Stimulated activated CD4-positive, alpha-beta T cell treated with anti-CD3 and anti-CD28 coated beads, TNF-alpha, amount 100 ng/mL, for 4 hours (primary cell): ENCODE measurements at places on chromosomes 1 and 21.
A peak's percentile ranks its signal among the peaks of the same experiment; 100 is the strongest.

DNA sequence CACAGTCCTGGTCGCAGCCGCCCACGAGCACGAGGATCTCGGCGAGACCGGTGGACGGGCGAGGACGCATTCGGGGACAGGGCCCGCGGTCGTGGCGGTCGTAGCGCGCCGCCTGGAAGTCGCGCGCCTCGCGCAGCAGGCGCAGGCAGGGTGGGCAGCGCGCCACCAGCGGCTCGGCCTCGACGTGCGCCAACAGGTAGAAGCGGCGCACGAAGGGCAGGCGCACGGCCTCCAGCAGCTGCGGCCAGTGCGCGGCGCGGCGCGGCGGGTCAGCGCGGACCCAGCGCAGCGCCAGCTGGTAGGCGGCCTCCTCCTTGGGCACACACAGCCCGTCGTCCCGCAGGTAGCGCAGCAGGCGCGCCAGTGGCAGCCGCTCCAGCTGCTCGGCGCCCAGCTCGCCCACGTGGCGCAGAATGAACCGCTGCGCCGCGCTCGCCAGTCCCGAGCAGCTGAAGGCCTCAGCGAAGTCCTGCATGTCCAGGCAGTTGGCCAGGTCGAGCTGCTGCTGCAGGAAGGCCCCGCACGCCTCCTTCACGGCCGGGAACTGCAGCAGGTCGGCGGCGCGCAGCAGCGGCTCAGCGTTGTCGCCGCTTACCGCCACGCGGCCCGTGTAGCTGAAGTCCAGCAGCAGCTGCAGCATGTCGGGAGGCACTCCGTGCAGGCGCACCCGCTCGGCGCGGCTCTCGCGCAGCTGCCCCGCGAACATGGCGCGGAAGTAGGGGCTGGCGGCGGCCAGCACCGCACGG, 573 bp downstream of the KLHL21 start:
- peak; percentile 21 for DNase-seq

DNA sequence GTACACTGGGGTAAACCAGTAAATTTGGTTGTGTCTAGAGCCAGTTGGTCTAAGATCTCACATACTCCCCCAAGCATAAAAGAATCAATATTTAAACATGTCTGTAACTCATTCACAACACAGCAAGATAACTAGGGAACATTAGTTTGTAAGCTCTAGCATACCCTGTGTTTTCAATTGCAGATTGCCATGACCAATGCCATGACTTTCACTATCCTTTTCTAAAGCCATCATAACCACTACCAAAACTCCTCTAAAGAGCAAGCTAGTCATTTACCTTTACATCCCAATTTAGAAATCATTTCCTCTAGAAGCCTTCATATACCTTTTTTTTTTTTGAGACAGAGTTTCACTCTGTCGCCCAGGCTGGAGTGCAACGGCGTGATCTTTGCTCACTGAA, 56.5 kb upstream of the PLA2G4A start:
- DNase-seq, result no peak

- DNase-seq, result no peak
Observed at GRCh38 chr1:47298025-47298699, 15.8 kb downstream of the STIL start.

GRCh38 chr1:226632169-226632879, 83.8 kb downstream of the STUM start:
- no peak for DNase-seq

DNA sequence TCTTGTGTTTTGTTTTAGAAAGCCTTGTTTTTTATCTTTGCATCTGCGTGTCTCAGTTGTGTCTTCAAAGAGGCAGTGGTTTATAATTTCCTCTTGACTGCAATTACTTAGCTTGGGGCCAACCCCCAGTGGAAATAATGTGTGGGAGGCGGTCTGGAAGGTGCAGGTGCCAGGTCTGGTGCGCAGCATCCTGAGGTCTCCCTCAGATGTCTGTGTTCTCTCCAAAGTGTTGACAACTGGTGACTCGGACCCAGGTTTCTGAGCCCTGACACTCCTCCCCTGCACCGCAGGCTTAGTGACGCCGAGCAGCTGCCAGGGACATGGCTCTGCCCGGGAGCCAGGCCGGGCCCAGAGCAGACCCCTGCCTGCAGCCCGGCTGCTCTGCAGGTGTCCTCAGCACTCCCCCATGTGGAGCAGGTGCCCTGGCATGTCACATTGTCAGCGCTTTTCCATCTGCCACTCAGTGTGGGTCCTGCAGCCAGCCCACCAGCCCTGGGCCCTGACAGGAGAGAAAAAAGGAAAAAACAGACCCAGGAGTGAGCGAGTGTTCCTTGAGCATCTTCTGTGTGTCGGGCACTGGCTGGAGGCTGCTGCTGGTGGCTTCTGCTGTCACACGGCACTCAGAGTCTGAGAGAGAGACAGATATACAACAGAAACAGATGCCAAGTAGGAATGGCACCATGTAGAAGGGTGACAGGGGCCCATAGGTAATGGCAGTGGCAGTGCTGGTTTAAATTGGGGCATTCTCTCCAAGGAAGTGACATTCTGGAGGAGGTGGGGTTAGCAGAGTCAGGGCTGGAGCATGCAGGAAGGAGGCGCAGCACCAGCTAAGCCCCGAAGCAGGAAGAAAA, 24.8 kb upstream of the SELENON start:
- DNase-seq, result peak; percentile 75

GRCh38 chr21:42437786-42438185, 34.1 kb downstream of the UBASH3A start:
- no peak for DNase-seq

GRCh38 chr1:41218152-41218551, 24.0 kb downstream of the SCMH1 start:
- DNase-seq, result no peak

GRCh38 chr1:214389734-214390133, 108.8 kb downstream of the SMYD2 start:
- no peak for DNase-seq

GRCh38 chr1:3811595-3811911, 15.3 kb upstream of the LRRC47 start:
- no peak for DNase-seq

DNA sequence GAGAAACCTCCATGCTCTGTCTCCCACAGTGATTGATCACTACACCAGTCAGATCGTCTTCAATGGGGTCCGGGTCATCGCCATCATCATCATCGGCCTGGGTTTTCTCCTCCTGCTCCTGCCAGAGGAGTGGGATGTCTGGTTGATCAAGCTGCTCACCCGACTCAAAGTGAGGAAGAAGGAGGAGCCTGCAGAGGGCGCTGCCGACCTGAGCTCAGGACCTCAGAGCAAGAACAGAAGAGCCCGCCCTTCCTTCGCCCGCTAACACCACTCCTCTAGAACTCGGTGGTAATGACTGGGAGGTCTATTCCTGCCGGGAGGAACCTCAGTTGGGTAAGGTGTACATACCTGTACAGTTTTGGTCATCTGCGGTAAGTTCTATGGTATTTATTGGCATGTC, 50.3 kb upstream of the COA6 start:
- no peak for DNase-seq

- DNase-seq, result no peak
Observed at GRCh38 chr1:238789916-238790667, 596.3 kb upstream of the CHRM3 start.

DNA sequence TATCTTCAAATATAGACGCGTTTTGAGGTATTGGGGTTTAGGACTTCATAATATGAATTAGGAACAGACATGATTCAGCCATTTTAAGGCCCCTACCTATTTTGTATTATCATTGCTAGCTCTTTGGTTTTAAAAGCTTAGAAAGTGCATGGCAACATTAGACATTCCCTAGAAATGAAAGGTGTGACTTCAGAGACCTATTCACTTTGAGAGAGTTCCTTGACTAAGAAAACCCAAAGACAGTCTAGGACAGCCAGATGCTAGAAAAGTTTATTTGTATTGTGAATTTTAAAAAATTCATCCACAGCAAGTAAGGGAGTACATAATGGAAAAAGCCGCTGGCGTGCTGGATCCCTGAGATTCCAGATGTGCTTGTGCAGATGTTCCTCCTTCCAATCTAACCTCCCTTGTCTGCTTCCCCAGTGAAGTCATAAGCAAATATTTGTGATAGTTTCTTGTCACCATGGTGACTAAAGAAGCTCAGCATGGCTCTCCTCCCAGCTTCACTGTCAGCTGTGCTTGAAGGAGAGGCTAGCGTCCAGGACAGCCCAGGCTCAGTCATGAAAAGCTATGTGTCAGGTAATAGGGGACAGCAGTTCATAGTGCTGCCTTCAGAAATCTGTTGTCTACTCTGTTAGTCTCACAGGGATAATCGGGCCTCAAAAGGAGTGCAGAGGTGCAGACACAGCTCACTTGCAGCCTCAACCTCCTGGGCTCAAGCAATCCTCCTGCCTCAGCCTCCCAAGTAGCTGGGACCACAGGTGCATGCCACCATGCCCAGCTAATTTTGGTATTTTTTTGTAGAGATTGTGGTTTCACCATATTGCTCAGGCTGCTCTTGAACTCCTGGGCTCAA, 34.8 kb downstream of the KPNA6 start:
- no peak for DNase-seq

DNA sequence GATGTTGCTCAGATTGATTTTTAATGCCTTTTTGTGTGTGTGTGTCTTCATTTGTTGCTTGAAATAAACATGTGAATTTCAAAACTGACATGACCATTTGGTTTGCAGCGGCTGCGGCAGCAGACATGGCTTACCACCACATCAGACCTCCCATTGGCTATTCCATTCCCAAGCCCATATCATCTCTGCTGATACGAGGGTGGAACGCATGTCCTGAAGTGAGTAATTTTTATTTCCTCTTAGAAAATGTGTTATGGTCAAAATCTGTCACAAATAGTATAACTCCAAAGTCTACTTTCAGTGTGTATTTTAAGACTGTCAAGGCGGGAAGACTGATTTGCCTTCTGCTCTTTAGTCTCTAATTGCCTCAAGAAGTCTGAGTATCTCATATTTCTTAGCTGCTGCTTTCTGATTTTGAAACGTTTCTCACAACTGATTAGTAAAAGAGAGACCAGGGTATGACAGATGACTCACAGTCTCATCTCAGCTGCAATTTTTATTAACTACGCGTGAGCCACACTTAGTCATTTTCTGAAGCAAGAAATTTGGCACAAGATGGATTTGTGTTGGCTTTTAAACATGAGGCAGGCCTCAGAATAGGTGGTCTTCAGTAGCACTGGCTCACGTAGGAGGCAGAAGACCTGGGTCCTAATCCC, 49.0 kb downstream of the LRRC53 start:
- DNase-seq, result no peak

DNA sequence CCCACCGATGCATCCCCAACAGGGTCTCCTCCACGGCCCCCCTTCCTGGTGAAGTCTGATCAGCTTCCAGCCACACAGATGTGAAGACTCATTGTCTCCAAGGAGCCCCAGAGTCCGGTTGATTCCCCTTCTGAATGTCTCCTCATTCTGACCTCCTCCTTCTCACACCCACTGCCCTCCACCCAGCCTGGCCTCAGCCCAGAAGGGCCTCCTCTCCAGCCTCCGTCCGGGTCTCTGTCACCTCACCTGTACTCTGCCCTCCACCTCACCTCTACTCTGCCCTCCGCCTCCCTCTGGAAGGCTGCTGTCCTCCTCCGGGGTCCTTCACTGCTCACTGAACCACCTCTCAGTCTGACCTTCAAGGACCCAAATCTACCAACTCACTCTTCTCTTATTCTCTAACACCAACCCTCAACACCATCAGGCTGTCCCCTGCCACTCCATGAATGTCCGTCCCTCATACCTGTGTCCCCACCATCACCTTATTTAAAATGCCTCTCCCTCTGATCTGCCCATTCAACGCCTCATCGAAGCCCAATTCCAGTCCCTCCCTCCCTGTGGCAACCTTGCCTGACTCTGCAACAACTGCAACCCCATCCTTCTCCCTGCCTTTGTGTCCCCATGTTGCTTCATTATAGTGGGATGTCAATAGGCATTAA, 201.2 kb downstream of the TOMM20 start:
- no peak for DNase-seq

DNA sequence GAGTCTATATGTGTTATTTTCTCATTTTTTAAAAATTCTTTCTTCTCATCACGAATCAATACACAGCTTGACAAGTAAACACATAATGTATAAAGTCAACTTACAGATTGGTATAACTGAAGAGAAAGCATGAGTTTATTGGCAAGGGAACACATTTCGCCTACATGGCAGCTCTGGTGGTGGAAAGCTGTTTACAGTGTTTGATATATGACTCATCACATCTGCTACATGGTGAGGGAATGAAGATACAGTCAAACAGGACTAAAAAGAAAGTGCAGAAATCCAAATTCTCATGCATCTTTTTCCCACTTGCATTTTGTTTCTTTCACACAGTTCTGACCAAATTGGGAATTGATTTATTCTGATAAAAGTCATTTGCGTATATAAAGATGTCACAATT, 122.2 kb upstream of the ADGRL4 start:
- no peak for DNase-seq

- DNase-seq, result no peak
Observed at GRCh38 chr1:26583646-26584485, 54.3 kb downstream of the RPS6KA1 start.

GRCh38 chr1:20867062-20867461, 80.0 kb upstream of the HP1BP3 start:
- no peak for DNase-seq

DNA sequence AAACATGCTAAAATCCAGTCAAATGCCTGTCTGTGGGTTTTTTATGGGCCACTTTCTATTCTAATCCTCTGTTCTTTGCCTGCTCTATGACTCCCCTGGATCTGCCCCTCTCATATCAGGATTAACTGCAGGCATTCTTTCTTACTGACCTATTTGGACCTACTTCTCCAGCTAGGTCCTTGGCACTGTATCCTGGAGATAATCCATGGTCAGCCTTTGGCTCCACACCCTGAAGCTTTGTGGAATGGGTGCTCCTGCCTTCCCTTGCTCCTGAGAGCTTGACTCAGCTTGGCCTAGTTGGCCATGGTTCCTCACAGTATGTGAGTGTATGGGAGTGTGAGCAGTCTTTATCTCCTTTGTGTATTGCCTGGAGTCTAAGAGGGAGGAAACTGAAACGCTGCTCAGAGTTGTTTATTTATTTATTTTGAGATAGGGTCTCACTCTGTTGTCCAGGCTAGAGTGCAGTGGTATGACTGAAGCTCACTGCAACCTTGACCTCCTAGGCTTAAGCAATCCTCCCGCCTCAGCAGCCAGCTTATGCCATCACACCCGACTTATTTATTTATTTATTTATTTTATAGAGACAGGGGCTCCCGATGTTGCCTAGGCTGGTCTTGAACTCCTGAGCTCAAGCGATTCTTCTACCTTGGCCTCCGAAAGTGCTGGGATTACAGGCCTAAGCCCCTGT, 28.7 kb upstream of the CDC14A start:
- DNase-seq, result no peak

DNA sequence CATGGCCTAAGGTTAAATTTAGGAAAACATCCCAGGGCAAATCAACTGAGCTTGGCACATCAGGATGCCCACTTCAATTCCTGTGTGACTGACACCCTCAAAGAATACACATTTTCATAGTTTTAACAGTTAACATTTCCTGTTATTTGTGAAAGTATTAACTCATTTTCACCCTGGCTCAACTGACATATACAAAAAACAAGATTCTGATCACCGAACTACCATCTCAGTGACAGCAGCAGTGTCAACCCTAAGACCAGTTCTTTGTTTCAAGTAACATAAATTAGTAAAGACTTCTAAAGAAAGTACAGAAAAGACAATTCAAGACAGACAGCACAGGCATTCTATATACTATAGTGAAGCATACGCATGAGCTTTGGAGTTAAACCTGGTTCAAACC, 69.0 kb upstream of the SDC3 start:
- no peak for DNase-seq
